H4 (cell line): ENCODE measurements at places on chromosomes 7 and 10.

DNA sequence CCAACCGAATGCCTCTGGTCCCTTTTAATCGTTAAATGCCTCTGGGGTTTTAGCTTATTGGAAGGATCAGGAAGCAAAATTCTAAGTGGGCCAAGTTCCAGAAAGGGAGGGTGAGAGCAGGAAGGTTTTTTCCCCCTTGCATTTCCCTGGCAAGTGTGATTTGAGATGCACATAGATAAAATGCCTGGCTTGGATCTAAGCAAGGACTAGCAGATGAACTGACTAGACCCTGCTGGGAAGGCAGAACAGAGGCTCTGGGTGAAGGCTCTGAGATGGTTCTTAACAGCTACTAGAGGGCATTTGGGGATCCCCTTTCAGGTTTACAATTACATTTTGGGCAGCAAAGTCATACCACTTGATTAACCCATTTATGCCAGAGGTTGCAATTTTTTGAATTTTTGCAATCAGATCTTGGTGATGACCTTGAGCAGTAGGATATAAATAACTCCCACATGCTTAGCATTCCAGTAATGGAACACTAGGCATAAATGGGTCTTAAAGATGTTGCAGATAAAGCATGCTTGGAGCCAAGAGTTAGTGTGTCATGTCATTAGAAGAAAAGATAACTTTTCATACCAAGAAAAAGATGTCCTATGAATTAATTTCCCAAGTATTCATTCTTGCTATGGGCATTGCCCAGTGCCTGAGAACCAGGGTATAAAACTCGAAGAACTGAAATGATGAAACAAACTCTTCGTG lies 205.9 kb downstream of the SEC23IP start:
- DNase-seq, result no peak

GRCh38 chr7:2968616-2969397 lies 74.9 kb downstream of the CARD11 start:
- DNase-seq, result no peak

DNA sequence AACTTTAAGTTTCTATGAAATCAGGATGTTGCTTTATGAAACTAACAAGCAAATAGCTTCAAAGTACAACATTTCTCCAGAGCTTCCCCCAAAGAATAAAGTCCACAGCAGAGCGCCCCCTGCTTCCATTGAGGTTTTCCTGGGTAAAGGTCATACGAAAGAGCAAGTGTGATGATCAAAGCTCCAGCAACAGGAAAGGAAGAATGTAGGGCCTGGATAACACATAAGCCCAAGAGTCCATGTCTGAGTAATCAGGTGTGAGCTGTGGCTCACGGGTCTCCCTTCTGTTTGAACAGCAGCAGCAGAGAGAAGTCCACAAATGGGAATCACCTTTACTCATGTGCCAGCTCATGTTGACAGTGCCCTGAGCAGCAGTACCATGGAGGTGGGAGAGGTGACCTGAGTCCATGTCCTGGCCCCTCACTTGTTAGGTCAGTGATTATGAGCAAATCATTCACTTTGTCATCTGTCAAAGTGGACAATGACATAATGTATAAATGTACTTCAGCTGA lies 50.5 kb downstream of the MRPL32 start:
- no peak for DNase-seq

- DNase-seq, result no peak
Measured at GRCh38 chr10:61175316-61175715, 231.3 kb upstream of the RHOBTB1 start.

GRCh38 chr10:50504389-50504788 lies 119.4 kb downstream of the SGMS1 start:
- no peak for DNase-seq

GRCh38 chr7:98186452-98187137 lies 24.6 kb upstream of the BHLHA15 start:
- DNase-seq, result no peak

DNA sequence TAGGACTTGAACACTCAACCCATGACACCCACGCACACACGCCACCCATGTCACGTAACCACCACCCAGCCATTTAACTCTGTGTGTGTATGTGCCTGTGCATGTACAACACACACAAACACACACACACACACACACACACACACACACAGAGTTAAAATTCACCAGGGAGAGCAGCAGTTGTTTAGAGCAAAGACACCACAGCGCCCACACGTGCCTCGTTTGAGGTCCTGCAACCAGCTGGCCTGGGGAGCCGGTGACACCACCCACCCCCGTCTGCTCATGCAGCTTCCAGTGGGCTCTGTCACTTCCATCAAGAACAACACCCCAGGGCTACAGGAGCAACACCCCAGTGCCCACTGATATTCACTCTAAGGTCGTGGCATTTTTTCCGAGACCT lies 97.4 kb downstream of the ELFN1 start:
- peak; percentile 70 for DNase-seq

GRCh38 chr10:114516356-114516755 lies 112.1 kb upstream of the AFAP1L2 start:
- DNase-seq, result no peak

- DNase-seq, result no peak
Measured at GRCh38 chr10:48699011-48699627, 14.4 kb downstream of the WDFY4 start.

GRCh38 chr7:116242178-116242577 lies 31.8 kb downstream of the TES start:
- DNase-seq, result no peak

DNA sequence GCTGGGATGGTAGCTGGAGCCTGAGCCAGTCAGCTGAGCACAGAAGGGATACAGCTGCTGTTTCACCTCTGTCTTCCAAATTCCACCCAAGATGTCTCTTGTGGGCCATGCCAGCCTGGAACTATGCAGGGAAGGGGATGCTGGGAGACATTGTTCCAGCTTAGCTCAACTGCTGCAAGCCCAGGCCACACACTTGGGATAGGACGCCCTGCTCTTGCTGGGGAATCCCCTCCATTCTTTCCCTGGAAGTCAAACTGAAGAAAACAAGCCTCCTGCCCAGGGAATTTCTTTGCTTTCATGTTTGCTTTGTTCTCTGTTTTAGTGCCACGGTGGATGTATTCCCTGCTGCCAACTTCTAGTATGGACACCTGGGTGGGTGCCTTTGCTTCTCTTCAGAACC lies 55.2 kb upstream of the CDK13 start:
- DNase-seq, result no peak

- DNase-seq, result no peak
Measured at GRCh38 chr10:132606536-132607316, 69.1 kb downstream of the INPP5A start.

DNA sequence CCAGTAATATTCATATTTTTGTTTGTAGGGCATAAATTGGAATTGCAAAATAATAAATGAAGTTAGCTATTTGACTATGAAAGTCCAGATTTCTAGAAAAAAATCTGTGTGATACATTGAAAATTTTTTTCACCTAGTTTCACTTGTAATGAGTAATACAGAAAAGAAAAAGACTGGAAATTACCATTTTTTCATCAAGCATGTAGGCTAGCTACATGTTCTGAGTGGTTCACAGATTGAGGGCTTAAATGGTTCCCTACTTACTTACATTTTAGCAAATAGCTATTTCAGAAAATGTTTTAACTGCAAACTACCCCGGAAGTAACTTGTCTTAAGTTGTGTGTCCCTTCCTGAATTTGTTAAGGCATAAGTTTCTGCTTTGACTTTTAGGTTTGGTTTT lies 396.0 kb downstream of the PHF14 start:
- no peak for DNase-seq

DNA sequence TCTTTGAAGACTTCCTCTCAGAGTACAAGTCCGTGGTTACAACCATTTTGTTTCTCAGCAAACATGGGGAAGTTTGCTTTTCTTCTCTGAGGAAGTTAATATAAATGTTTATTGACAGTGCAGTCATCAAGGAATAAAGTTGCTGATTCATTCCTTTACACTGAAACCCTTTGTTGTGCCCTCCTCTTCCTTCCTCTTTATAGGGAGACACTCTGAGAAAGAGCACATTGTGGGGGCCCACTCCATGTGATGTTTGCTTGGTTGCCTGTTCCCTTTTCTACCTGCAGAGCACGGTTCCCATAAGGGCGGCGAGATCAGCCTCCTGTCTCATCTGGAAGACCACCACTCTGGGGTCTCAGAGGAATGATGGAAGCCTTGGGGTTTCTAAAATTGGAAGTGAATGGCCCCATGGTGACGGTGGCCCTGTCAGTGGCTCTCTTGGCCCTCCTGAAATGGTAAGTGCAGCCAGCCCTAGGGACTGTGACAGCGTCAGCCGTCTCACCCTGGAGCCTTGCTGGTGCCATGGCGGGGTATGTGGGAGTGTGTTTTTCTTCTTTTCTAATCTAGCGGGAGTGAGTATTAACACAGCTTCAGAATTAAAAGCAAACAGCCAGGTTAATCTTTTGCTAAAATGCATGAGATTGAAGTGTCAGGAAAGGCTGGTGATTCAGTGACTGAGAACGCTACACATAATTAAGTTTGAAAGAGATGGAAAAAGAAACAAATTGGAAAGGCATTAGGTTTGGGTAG lies at the start of gene TBXAS1:
Gene TBXAS1, plus strand, starts transcription at position 240 of the 750 bp plus-strand sequence. Its CDS starts 127 bp downstream, at position 367.
- peak; percentile 22 for DNase-seq

DNA sequence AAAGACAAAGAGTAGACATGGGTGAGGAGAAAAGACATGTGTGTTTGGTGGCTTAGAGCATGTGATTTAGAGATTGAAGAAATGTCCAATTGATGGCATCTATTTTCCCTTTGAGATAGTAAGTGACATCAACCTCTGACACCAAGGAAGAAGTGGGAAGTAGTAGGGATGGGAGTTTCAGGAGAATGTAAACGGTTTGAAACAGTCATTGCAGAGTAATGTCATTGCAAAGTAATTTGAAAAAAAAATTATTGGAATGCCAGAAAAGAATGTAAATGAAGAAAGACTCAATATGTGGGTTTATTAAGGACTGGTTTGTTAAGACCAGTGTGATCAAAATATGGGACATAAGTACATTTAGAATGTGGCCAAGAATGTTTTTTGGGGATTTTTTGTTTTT lies 26.6 kb downstream of the GNG11 start:
- DNase-seq, result no peak

DNA sequence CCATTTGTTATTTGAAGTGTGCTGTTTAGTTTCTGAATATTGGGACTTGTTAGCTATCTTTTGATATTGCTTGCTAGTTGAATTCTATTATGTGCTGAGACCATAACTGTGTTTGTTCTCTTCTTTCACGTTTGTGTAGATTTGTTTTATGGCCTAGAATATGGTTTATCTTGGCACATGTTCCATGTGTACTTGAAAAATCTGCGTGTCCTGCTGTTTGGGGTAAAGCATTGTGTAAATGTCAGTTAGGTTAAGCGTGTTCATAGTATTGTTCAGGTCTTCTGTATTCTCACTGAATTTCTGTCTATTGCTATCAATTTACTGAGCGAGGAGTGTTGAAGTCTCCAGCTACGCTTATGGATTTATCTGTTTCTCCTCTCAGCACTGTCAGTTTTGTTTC lies 19.4 kb downstream of the MMP21 start:
- no peak for DNase-seq

- DNase-seq, result no peak
Measured at GRCh38 chr10:102795453-102796406, 41.5 kb downstream of the CYP17A1 start.

DNA sequence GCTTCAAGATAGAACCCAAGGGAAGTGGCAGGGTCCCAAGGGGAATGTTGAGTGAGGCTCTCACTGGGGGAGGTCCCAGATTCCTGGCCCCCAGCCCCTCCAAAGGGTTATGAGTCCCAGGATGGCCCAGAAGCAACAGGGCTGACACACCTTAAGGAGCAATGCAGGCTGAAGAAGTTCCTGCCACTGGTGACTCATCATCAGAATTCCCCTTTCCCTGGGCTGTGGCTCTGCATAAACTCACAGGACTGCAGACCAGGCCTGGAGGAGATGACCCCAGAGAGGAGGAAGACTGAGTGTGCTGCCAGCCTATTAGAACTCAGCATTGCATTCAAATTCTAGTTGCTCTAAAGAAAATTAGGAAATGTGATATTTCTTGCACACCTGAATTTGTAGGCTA lies 126.7 kb downstream of the DPP6 start:
- DNase-seq, result no peak

GRCh38 chr10:22433875-22434274 lies 88.6 kb downstream of the SPAG6 start:
- DNase-seq, result peak; percentile 65

- DNase-seq, result peak; percentile 85
Measured at GRCh38 chr7:85172530-85172941, 14.3 kb downstream of the SEMA3D start.

DNA sequence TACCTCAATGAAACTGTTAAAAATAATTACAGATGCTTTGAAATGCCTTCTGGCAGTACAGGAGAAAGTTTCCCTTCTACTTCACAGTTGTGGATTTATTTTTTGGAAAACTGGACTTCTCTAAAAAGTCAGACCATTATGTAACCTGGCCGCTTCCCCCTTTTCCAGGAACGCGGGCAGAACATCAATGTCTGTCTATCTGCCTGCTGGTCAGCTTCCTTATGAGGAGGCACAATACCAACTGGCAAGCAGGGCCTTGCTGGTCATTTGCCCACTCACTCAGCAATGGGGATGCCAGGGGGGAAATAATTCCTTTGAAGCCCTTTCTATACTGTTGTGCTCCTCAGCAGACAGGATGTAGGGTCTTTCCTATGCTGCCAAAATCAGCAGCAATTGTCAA lies 22.5 kb upstream of the ADRB1 start:
- DNase-seq, result no peak

DNA sequence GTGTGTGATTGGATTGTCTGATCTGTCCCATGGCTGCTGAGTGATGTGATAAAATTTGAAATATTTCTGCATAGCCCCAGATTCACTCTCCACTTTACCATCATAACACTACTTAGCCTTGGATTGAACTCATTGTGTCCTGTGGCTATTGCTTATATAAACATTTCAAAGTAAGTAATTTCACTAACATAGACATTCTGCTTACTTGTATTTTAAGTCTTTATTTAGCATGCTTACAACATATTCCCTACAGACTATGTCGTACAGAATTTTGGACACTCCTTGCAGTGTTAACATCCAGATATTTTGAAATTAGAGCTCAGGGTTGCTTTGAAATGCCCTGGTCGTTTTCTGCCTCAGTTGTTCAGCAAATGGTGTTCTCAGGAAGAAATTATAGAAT lies 117.6 kb downstream of the LRRC4 start:
- DNase-seq, result no peak

DNA sequence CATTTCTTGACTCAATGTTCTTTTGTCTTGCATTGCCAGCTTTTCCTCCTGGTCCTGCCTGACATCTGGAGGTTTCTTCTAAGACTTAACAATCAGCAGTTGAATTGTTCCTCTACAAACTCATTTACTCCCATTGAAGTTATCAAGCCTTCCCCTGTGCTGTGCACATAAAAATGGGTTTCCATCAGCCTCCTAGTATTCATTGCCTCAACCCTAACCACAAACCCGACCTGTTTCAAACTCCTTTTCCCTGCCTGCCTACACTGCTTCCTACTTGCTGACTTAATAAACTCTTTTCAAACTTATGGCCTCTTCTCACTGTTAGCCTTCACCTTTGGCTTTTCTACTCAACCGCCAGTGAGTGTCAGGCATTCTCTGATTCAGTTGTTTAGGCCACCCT lies 9.4 kb upstream of the CDK6 start:
- no peak for DNase-seq

- no peak for DNase-seq
Measured at GRCh38 chr10:5570979-5571810, 46.4 kb downstream of the CALML3 start.

- no peak for DNase-seq
Measured at GRCh38 chr10:89262086-89263051, 10.8 kb upstream of the LIPA start.

GRCh38 chr10:85901599-85901998 lies 465.0 kb downstream of the GRID1 start:
- no peak for DNase-seq

- DNase-seq, result no peak
Measured at GRCh38 chr7:124423863-124424262, 341.7 kb downstream of the GPR37 start.

GRCh38 chr7:70143075-70144044 lies 545.1 kb downstream of the AUTS2 start:
- DNase-seq, result peak; percentile 85
